ENCODE measurements at places on chromosomes 1 and 21.

DNA sequence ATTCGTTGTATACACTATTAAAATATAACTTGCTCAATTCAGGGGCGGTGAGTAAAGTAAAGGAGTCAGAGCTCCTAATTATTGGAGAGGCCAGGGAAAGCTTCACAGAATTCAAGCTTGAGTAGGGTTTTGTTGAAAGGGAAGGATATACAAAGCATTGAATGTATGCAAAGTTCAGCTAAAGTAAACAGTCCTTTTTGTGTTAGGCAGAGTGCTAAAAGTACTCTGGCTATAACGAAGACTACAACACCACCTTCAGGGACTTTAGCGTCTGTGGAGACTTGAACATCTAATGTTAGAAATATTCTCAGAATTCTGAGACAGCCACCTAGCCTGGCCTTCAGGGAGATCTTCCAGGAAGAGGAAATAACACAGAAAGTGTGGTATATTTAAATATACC lies 1.1 kb downstream of the FALEC start:
- no peak for DNase-seq

GRCh38 chr1:176379626-176380339 lies 83.2 kb upstream of the PAPPA2 start:
- no peak for DNase-seq

DNA sequence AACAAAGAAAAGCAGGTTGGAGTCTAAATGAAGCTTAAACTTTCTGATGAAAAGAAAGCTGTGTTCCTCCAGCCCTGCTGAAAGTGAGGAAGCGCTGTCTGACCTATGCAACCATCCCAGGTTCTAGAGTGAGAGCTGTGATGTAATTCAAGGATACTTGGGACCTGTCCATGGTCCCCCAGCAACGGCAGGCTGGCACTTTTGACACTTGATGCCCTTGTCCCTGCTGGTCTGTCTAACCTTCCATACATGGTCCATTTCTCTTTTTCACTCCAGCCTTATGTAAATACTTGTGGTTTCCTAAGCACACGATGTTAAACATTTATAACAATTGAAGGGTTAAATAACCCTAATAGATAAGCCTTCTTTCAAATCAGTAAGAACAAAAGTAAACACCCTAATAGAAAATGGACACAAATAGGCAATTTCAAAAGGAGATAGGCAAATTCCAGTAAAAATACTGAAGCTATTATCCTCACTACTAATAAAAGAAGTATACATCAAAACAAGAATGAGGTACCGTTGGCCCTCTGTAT lies 17.7 kb upstream of the KDM4A start:
- no peak for DNase-seq

DNA sequence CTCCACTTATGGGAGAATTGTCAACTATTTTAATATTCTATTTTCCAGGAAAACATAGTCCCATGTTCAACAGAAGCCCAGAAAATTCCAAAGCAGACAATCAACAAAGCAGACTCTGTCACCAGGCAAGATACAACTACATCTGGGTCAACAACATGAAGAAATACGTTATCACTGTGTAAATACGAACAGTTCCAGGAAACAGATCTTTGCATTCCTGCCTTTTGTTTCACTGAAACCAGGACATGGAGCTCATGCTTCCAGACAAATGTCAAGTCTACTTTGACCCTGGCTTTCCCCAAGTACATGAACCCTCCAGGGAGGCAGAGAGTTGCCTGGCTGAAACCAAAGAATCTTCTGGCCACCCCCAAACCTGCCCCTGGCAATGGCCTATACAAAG lies 106.7 kb downstream of the SETD4 start:
- DNase-seq, result no peak

DNA sequence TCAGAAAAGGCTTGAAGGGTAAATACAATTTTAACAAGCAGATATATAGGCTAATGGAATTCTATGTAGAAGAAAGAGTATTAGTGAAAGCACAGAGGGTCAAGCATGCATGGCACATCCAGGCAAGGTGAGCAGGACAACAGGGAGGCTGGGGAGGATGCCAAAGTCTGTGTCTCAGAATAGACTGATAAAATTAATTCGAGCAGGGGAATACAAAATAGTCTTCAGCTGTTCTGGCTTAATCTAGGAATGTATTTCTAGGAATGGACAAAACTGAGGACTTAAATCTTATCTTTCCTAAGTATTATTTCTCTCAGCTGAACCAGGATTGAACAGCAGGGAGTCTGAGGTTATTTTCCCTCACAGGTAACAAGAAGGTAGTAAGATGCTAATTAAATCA lies 35.2 kb downstream of the NVL start:
- DNase-seq, result no peak

GRCh38 chr1:210151052-210151672 lies 81.4 kb upstream of the SERTAD4 start:
- no peak for DNase-seq

DNA sequence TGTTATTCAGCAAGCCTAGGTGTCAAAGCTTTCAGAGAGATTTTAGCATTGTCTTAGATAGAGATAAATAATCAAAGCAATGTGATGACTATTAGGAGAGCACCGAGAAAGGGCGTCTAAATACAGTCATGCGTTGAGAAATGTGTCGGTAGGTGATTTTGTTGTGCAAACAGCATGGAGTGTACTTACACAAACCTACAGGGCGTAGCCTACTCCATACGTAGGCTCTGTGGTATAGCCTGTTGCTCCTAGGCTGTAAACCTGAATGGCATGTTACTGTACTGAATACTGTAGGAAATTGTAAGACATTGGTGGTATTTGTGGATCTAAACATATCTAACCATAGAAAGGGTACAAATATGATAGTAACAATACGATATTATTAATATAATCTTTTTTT lies 31.8 kb downstream of the KIF1B start:
- DNase-seq, result no peak

- DNase-seq, result peak; percentile 32
Observed at GRCh38 chr1:70436622-70437251, 25.7 kb downstream of the CTH start.

DNA sequence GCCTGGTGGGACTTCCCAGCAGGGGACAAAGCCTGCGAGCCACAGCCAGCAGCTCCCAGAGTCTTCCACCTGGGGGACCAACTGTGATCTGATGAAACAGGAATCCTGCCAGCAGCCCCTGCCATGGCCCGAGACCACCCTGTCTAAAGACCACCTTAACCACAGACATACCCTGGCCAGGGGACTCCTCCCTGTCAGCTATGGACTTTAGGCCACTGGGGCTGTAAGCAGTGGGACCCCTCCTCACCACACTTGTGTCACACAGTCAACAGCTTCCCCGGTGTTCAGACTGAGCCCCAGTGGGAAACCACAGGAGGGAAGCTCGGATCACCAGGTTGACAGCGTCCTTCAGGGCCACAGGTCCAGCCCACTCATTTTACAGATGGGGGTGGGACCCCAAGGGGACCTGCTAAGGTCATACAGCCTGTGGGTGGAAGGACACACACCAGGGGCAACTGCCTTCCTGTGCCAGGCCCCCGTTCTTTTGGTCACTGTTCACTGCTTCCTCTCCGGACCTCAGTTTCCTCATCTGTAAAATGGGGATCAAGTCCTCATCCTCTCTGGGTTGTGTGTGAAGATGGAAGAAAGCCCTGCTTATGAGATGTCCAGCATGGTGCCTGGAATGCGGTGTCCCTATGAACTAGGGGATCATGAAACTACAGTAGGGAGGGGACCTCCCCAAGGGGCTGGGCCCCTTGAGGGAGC lies 11.4 kb downstream of the EPHA2 start:
- no peak for DNase-seq

DNA sequence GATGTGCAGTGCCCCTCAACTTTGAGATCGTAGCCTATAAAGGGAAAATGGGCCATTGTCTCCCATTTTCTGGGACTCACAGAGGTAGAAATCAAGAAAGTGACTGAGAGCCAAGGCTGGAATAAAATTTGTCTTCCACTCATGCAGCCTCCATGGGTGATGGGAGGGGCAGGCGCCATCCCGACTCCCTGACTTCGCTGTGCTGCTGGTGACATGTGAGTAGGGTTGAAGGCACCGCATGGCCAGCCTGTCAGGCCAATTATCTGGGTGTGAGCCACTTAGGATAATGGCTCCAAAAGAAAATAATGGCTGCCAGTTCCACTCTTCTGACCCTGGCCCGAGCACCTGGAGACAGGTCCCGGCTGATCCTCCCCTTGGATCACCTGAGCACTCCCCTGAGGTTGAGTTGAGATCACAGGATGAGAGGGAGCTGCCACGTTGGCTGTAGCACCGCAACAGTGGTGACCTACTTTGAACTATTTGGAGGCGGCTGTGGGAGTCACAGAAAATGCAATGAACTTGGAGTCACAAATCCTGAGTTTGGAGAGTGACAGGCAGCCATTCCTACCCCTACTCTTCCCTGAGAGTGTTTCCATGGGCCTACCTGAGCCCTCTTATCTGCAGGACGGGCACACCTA lies 26.3 kb downstream of the CAPN9 start:
- DNase-seq, result no peak

- DNase-seq, result no peak
Observed at GRCh38 chr1:186792870-186793581, 35.7 kb upstream of the PLA2G4A start.

DNA sequence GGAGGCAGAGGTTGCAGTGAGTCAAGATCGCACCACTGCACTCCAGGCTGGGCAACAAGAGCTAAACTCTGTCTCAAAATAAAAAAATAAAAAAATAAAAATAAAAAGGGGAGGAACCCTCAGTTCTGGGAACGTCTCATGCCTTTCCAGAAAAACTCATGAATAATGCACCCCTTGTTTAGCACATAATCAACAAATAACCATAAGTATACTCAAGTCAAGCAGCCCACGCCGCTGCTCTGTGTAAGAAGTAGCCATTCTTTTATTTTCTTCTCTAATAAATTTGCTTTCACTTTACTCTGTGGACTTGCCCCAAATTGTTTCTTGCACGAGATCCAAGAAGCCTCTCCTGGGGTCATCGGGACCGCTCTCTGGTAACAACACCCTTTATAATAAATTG lies 14.5 kb upstream of the ACTA1 start:
- no peak for DNase-seq

DNA sequence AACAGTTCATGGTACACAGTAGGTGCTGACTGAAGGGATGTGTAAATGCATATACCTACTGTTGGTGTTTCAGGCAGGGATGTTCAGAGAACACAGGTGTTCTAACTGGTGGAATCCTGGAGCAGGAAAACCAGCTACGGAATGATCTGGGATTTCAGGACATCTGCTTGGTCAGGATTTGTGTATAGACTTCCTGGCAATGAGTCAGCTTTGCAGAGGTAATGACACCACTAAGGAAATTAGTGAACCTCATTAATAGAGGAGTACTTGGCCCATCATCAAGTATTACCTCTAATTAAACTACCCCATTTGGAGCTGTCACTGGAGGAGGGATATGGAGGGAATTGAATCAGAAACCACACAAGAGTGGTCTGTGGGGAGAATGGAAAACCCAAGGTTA lies 7.3 kb downstream of the MRPL37 start:
- no peak for DNase-seq

- no peak for DNase-seq
Observed at GRCh38 chr1:25168193-25169071, 63.9 kb downstream of the SYF2 start.

DNA sequence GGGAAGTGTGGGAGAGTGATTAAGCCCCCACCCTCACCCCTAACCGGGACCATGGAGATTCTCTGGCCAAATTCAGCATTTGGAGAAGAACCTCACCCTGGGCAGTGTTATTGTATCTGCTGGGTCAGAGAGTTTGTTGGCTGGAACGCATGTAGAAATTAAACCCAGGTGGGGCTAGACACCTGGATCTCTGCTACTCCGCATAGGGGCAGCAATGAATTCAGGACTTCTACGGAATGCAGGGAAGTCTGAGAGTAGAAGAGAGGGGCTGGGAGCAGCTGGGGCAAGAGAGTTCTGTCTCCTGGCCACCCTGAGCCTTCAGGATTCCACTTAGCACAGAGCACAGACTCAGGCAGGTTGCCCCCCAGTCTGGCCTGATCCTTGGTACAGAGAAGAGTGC lies 3.6 kb upstream of the CRABP2 start:
- no peak for DNase-seq

- DNase-seq, result no peak
Observed at GRCh38 chr1:66048011-66048410, 255.3 kb downstream of the PDE4B start.

GRCh38 chr1:42319871-42320484 lies 15.1 kb downstream of the FOXJ3 start:
- DNase-seq, result no peak

DNA sequence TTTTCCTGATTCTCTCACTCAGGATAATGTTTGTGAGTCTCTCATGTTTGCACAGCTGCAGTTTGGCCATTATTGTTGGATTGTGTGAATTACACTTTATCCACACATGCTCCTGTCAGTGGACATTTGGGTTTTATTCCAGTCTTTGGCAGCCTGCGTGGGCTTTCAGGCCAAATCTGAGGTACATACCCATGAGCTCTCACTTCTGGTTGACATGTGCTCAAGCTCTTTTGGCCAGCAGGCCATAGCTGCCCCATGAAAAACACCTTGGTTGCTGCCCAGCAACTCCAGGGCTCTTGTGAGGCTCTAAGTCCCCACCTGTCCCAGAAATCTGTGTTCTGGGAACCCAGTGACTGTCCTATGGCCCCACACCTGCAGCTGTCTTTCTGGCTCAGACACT lies 124.5 kb upstream of the GALNT2 start:
- DNase-seq, result no peak

GRCh38 chr1:95326023-95326422 lies 92.0 kb downstream of the RWDD3 start:
- DNase-seq, result no peak

GRCh38 chr1:166947398-166948043 lies 27.8 kb downstream of the ILDR2 start:
- DNase-seq, result no peak

DNA sequence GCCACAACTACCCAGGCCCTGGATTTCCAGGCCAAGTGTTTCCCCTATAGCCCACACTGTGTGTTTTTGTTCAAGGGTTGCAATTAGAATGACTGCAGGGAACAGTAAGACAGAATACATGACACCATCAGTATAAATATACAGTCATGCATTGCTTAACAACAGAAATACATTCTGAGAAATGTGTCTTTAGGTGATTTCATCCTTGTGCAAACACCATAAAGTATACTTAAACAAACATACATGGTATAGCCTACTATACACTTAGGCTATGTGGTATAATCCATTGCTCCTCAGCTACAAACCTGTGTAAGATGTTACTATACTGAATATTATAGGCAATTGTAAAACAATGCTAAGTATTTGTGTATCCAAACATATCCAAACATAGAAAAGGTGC lies 7.5 kb upstream of the SLC44A5 start:
- no peak for DNase-seq

- no peak for DNase-seq
Observed at GRCh38 chr1:119554183-119554582, 47.2 kb downstream of the HSD3B1 start.

- DNase-seq, result no peak
Observed at GRCh38 chr1:103197216-103197615, 88.9 kb upstream of the COL11A1 start.

DNA sequence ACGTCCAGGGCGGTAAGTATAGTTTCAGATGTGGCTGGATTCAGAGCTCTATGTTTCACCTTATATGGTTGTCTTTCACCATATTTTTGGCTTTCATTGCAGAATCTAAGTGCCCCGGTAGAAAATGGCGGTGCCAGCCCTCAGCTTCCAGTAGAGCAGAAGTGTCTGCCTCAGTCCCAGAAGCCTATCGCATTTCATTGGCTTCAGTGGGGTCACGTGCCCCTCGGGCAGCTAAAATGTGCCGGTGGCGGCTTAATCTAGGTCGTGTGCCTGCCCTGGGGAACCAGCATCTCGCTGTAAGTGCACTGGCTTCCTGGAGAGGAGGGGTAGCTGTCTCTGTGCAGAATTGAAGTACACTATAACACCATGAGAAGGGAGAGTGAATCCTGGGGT lies 107.4 kb upstream of the MAGI3 start:
- no peak for DNase-seq

GRCh38 chr1:3320246-3321152 lies 134.0 kb upstream of the ARHGEF16 start:
- DNase-seq, result no peak
